Stimulated activated CD4-positive, alpha-beta T cell treated with anti-CD3 and anti-CD28 coated beads, Interleukin-12 subunit alpha, Interleukin-12 subunit beta, amount 100 ng/mL, for 4 hours (primary cell): ENCODE measurements at places on chromosomes 6 and 20.

GRCh38 chr6:17565399-17565798 is 34.7 kb upstream of the FAM8A1 start:
- no peak for DNase-seq

- DNase-seq, result no peak
These were observed 211.5 kb upstream of the DTNBP1 start for GRCh38 chr6:15874326-15874725.

DNA sequence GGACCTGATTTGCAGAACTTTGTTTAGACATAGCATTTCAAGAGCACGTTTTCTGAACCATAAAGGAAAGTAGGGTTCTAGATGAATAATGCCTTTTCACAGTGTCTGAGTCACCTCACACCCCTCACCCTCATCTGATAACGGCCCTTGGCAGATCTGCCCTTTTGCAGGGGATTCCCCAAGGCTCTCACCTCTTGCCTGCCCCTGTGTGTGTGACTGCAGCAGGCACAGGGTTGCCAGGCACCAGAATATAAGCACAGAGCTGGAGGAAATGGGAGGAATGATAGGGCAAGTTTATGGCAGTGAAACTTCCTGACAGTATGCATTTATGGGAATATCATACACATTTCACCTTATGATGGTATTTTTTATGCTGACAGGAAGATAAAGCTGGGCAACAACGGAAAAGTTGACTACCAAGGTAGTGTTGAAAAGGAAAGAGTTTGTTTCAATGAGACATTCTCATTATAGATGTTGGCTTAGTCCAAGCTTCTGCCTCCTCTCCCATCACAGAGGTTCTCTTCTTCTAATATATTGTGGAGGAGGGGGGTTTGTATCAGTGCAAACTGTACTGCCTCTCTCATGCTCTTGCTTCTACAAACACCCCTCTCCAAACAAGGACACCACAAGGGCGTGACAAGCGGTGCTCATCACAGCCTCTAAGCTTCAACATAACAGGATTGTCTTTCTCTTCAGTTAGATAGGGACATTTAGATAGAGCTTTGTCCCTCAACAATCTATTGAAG is 101.5 kb upstream of the BACH2 start:
- DNase-seq, result peak; percentile 72

GRCh38 chr6:70176842-70177550 is 125.9 kb downstream of the COL9A1 start:
- no peak for DNase-seq

DNA sequence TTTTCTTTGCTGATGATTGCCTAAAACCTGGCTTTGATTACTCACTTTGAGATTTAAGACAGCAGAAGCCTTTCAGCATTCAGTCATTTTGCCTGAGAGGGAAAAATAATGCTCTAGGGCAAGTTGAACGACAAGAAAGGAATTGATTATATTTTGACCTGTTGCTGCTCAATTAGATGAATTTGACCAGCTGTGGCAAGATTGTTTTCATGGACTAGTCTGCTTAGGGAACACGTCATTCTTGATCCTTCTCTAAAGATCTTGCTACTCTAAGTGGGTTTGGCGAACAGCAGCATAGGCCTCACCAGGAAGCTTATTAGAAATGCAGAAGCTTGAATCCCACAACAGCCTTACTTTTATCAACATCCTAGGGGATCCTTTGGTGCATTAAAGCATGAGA is 59.7 kb upstream of the PHACTR1 start:
- DNase-seq, result no peak

DNA sequence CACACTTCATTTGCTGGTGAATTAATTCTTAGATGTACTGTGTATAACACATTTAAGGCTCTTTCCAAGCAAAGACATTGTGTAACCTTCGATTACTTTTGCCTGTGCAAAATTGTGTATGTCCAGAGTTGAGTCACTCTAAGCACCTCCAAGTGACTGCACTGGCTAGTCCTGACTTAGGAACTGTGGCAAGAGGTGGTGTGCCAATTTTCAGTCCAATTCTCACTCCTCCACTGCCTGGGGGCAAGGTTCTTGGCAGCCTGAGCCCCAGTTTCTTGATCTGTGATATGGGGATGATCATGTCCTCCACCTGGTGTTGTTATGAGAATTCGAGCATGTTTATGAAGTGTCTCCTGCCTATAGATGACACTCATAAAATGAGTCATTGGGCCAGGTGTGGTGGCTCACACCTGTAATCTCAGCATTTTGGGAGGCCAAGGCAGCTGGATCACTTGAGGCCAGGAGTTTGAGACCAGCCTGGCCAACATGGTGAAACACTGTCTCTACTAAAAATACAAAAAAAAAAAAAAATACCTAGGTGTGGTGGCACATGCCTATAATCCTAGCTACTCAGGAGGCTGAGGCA is 105.3 kb upstream of the CDYL start:
- no peak for DNase-seq

DNA sequence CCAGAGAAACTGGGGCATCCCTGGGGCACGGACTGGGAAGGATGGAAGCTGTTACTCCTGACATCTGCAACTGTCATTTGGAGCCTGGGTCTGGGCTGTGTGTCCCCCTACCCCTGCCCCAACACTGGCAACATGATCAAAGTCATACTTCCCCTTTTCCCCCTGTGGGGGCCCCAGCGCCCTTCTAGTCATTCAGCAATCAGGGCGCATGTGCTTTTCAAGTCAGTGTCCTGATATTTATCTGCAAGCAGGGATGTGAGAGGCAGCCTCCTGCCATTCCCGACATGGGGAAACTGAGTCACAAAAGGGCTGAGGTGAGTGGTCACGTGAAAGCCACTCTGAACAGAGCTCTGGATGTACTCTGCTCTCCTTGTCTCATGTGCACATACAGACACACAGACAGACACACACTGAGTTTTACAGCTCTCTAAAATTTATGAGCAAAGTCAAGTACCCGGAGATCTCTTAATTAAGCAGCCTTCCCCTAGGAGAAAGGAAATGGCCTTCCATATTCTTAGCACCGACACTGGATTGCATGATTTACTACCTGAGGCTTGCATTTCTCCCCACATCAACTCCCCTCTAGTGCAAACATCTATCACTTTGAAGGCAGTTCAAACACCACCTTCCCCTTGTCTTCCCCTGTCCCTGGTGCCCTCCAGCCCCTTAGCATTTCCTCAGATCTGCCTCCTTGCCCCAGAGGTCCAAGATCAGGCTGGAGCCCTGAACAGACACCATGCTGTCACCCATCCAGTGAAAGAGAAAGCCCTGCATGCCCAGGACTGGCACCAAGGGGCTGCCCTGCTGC is 170.7 kb downstream of the CDC5L start:
- no peak for DNase-seq

DNA sequence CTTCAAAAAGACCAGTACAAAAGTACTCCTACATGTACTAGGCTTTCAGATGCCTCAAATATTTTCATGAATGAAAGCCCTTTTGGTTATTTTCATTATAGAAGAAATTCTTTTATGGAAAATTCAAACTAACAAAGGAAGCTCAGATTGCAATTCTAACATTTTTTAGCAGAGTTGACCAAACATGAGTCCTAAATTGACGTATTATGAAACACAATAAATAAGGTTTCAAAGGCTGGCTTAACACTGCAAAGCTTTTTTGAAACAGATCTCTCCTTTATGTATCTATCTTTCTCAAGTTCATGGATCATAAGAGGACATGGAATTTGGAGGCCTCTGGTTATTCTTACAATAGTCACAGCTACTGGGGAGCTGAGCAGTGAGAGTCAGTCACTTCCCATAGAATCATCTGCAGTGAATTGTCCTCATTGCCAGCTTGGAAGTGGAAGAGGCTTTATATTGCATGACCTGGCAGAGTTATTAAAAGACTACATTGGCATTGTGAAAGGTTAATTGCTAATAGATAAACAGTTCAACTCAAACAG is 38.4 kb upstream of the FBXL4 start:
- DNase-seq, result no peak

GRCh38 chr6:41713650-41714291 is 21.6 kb downstream of the TFEB start:
- no peak for DNase-seq

- DNase-seq, result no peak
These were observed 7.5 kb downstream of the FOXS1 start for GRCh38 chr20:31837896-31838397.

DNA sequence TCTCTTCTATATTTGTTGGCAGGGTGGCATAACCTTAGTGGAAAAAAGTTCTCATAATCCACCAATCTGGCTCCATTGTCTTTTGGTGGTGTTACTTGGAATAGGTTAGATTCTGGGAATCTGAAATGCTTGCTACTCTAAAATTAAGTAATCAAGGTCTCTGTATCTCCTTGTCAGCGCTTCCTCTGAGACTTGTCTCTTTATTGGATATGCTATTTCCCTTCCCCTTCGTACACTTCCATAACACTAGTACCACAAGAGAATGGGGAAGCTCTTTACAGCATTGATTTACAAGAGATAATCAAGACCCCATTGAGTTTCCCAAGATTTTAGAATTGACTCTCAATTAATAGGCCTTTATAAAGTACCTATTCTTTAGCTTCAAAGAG is 280.2 kb downstream of the ADGB start:
- DNase-seq, result no peak

GRCh38 chr20:60765821-60766403 is 486.1 kb upstream of the CDH4 start:
- no peak for DNase-seq

- DNase-seq, result no peak
These were observed 67.5 kb upstream of the COL21A1 start for GRCh38 chr6:56314683-56315523.

DNA sequence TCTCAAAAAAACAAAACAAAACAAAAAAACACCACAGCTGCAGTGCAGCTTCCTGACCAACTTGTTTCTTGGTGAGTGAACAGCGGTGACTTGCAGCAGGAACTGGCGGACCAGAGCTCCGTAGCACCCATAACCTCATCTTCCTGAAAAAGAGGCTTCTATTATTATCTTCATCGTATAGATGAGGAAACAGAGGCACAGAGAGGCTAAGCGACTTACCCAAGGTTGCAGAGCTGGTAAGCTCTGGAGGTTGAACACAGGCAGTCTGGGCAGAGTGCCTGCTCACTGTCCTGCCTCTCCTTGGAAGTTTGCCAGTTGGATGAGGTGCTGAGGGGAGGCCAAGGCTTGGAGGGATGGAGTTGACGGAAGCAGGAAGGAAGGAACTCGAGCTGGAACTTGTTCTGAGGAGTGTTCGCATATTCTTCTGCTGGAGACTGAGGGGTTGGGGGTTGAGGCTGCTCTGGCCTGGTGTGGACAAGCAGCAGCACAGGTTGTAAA is 47.9 kb upstream of the CCDC167 start:
- DNase-seq, result no peak

GRCh38 chr20:44231713-44232468 is 15.2 kb upstream of the GDAP1L1 start:
- no peak for DNase-seq

DNA sequence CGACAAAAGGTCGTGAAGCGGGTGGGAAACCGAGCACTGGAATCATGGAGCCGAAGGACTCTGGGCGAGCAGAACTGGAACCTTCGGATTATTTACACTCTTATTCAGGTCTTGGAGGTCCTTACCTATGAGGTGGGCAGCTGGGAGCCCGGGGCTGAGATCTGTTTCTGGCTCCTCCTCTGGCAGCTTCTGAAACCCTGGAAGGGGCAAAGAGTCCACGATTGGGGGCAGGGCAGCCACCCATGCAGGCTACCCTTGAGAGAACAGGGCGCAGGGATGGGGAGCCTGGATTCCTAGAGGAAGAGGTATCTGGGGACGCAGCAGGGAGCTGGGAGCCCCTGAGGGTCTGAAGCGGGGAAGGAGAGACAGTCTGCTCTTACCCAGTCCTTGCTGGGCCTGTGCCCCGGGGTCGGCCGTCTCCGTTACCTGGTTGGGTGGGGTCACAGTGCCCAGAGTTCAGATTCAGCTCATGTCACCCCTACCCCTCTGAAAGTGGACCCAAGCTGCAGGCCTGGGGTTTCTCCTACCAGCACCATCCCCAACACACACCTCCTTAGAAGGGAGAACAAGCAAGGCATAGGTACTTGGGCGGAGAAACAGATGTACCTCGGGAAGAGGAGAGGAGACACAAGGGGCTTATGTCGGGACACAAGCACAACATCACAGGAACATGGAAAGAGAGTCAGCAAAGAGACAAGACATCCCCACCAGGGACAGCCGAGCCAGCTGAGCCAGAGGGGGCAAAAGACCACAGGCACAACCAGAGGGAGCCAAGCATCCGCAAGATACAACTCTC is 592 bp downstream of the LTB start:
- DNase-seq, result no peak

- no peak for DNase-seq
These were observed 4.4 kb downstream of the CD83 start for GRCh38 chr6:14121936-14122344.

GRCh38 chr6:156953479-156954146 is 176.4 kb downstream of the ARID1B start:
- DNase-seq, result no peak

GRCh38 chr6:46815130-46815529 is 21.9 kb downstream of the MEP1A start:
- DNase-seq, result no peak

DNA sequence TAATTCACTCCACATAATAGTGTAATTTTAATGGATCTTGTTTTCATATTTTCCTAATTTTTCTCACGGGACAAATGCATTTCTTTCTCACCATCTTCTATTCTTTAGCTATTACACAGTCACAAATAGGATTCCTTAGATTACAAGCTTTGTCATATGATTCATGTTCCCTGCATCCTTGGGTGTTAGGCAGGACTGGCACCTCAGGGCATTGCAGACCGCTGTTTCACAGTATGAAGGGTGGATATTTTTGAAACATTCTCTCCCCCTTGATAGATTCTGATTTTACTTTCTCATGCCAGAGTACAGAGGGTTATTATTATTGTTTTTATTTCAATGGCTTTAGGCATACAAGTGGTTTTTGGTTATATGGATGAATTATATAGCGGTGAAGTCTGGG is 602.5 kb downstream of the PHF3 start:
- no peak for DNase-seq

GRCh38 chr6:16471910-16472297 is 233.5 kb downstream of the GMPR start:
- DNase-seq, result no peak

DNA sequence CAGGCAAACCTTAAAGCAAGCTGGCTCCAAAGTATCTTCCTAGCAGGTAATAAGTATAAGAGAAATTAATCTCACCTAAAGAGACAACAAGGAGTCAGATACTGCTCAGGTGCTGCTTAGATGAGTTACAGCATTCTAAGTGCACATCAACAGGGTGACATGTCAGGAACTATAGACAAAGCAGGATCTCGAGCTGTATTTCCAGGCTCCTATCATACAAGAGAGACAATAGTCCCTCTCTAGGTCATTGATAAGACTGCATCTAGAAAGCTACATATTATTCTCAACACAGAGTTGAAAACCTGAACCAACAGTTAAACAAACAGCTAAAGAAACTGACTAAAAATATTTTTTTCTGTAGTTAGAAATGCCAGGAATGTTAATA is 3.9 kb downstream of the PTPRK start:
- no peak for DNase-seq

GRCh38 chr6:151379933-151380847 is 11.2 kb downstream of the ZBTB2 start:
- DNase-seq, result no peak

GRCh38 chr6:40778196-40778595 is 191.0 kb upstream of the LRFN2 start:
- no peak for DNase-seq
